Activated T-helper 1 cell treated with Interleukin-2 at 50 U/mL for 16 hours (primary cell): ENCODE measurements at places on chromosomes 6 and 20.

DNA sequence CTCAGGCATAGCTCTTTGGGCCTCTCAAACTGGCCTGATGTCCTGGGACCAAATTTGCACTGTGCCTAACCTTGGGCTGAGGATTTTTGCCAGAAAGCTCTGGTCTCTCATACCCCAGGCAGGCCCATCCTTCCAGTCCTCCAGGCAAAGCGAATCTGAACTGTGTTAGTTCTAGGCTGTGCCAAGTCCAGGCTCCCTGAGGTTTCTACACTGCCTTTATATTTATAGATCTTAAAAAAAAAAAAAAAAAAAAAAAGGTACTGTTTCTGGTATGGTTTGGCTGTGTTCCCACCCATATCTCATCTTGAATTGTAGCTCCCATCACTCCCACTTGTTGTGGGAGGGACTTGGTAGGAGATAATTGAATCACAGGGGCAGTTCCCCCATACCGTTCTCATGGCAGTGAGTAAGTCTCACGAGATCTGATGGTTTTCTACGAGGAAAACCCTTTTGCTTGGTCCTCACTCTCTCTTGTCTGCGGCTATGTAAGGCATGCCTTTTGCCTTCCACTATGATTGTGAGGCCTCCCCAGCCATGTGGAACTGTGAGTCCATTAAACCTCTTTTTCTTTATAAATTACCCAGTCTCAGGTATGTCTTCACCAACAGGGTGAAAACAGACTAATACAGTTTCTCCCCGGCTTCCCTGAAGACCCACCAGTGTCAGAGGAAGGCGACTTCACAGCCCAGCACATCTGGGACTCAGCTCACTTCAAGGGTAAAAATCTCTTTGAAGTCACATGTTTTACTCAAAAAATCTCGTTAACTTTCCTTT, 39.0 kb upstream of the TBXT start:
- no peak for DNase-seq

- no peak for DNase-seq
Observed at GRCh38 chr6:4801491-4802110, 25.4 kb downstream of the CDYL start.

DNA sequence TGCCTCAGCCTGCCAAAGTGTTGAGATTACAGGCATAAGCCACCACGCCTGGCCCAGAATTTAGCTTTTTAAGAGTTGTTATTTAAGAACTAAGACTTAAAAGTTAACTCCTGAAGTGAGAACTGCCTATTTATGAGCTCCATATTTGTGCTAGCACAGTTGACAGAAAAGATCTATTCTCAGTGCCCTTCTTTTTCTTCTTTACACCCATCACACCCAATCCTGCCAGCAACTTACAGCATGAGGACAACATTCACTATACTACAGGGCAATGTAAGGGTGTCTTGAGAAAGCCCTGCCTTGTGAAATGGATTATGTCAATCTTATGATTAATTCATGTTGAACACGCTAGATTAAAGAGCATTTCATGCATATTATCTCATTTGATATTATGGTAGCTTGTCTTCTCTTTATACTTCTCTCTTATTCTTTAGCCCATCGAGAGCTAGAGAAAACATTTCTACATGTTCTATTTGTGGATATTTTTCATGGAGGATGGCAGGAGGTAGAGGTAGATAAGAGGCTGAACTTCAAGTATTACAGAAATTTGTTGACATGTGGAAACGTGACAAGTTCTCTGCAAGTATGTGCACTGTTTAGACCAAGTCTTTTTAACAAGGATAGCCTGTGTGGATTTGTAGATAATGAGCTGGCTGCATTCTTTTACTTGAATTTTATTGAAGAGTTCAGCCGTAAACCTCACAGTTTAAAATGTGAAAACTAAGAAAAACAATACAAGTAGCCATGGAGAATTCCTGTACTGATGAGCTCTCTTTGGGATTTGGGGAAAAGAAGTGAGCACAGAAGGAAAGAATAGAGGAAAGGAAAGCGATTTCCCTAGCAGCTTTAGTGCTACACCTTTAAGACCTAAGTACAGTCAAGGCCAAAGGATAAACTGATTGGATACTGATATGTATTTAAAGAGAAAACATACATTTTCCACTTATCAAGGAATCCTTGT, 212.2 kb downstream of the ARHGAP18 start:
- no peak for DNase-seq

DNA sequence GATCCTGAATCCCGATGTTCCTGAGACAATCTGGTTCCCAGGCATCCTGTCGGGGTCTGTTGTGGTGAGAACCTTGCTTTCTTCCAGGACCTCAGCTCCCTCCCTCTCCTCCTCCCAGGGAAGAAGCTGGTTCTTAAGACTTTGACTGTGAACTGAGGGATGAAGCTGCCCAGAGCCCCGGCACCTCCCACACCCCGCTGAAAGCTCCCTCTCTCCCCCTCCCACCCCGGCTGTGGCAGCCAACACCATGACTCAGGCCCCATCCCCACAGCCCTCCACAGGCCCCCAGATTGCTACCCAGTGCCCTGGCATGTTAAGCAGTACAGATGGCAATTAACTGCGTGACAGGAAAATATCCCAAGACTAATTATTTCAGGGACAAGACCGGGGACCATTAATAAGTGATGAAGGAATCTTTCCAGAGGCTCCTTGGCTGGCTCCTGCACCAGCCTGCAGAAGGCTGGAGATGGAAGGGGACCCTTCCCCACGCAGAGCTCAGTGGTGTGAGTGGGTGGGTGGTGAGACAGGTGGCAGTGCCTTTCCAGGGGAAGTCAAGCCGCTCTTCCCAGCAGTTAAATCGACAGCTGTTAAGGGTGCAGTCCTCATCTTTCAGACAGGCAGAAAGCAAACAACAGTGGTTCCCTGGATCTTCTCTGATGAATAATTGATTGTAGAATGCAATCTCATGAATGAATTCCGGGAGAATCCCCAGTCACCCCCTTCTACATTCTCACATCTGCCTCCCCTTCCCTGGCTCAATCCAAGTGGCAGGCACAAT, 237.9 kb downstream of the LRFN2 start:
- no peak for DNase-seq

- no peak for DNase-seq
Observed at GRCh38 chr6:84278321-84278998, 51.0 kb upstream of the CEP162 start.

DNA sequence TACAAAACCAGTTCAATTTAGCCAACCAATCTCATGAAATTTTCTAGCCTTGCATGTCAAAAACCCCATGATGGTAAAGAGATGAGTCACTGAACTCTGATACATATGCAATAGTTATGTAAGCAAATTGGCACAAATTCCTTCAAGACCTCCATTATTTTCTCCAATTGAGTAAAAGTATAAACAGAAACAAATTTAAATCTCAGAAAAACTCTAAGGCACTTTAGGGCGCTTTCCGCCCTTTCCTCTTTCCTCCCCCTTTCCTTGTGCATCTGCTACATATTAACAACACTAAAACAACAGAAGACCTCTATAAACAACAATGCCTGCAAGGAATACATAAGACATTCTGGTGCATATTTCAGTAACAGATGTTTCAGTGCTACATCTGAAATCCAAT, 48.5 kb downstream of the KIF13A start:
- no peak for DNase-seq

- peak; percentile 39 for DNase-seq
Observed at GRCh38 chr6:118725944-118726343, 74.6 kb upstream of the CEP85L start.

DNA sequence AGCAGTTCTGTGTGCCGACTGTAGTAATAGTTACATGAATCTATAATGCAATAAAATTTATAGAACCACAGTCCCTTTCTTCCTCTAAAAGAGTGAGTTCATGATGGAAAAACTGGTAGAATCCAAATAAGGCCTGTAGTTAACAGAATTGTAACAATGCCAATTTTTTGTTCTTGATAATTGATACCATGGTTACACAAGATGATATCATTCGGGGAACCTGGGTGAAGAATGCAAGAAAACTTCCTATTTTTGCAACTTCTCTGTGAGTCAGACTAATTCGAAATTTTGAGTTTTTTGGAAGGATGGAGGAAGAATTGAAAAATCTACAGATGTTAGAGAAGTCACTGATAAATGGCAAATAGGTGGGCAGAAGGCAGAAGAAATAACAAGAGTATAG, 381.8 kb downstream of the CDKAL1 start:
- no peak for DNase-seq

- DNase-seq, result no peak
Observed at GRCh38 chr6:170208651-170209353, 82.1 kb downstream of the DLL1 start.

DNA sequence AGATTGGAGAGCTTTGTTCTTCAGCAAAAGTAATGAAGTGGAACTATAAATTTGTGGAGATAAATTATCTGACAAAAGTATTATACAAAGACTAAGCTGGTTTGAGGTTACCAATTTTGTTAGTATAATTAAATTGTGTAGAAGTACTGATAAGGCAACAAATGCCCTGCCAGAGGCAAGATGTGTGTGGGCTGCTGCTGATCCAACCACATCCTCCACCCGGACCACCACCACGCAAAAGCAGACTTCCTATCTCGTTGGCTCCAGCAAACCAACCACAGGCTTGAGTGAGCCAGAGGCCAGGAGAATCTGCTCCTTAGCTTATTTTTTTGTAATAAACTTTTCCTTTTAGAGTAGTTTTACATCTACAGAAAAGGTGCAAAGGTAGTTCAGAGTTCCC, 1.1 kb upstream of the MYLK4 start:
- no peak for DNase-seq

- no peak for DNase-seq
Observed at GRCh38 chr20:62570403-62570802, 71.9 kb upstream of the SLCO4A1 start.

- DNase-seq, result no peak
Observed at GRCh38 chr6:88262332-88262731, 96.2 kb upstream of the CNR1 start.

- no peak for DNase-seq
Observed at GRCh38 chr20:5031206-5031557, 29.9 kb upstream of the SLC23A2 start.

DNA sequence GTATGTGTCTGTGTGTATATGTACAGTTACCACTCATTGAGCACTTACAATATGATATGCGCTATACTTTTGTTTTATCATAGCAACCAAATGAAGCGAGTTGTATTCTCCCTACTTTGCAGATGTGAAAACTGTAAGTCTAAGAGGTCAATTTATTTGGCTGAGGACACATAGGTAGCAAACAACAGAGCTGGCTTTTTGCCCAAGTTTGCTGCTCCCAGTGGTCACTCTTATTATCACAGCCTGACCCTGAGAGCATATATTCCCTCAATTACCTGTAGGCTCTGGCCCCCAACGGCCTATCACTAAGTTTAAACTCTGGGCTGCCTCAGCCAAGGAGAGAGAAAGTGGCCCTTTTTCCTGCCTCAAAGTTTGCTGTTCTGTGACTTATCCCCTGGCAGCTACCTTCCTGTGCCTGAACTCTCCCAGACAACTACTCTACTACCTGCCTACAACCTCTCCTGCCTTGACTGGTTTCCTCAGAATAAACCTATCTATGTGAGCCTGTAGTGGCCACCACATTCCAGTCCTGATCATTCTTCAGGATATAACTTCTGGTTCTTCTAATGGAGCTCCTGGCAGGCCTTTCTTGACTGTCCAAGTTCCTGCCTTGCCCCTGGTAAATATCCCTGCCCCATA, 221.8 kb downstream of the FRK start:
- DNase-seq, result no peak

GRCh38 chr20:56629464-56630085, 469 bp downstream of the TFAP2C start:
- no peak for DNase-seq

DNA sequence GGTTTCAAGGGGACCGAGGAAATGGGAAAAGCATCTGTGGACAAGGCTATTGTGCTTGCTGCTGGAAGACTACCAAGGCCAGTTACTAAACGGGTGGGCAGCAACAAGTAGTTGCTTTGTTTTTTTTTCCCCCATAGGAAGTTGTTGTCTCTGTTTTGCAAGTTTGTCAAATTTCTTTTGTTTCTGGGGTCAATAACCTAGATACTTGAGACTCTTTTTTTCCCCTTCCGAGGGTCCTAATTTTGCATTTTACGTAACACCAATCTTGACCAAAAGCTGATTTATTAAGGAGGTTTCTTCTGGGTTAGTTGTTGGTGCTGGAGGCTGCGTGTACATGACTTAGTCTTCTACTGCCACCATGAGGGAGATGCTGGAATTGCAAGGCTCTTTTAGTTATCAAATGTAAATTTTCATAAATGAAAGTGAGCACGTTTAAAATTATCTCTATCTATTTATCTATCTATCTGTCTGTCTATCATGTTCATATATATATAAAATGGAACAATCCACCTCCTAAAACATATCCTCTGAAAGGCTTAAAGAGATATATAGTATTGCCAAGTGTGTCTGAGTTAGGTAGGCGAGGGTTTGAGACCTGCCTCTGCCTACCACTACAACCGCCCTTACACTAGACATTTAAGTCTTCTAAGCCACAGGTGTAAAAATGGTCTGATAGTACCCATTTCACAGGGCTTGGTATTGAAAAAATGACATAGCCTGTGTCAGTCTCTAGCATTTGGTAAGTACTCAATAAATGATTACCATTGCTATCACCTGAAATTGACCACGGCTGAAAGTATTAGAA, 60.2 kb downstream of the GCLC start:
- peak; percentile 29 for DNase-seq

DNA sequence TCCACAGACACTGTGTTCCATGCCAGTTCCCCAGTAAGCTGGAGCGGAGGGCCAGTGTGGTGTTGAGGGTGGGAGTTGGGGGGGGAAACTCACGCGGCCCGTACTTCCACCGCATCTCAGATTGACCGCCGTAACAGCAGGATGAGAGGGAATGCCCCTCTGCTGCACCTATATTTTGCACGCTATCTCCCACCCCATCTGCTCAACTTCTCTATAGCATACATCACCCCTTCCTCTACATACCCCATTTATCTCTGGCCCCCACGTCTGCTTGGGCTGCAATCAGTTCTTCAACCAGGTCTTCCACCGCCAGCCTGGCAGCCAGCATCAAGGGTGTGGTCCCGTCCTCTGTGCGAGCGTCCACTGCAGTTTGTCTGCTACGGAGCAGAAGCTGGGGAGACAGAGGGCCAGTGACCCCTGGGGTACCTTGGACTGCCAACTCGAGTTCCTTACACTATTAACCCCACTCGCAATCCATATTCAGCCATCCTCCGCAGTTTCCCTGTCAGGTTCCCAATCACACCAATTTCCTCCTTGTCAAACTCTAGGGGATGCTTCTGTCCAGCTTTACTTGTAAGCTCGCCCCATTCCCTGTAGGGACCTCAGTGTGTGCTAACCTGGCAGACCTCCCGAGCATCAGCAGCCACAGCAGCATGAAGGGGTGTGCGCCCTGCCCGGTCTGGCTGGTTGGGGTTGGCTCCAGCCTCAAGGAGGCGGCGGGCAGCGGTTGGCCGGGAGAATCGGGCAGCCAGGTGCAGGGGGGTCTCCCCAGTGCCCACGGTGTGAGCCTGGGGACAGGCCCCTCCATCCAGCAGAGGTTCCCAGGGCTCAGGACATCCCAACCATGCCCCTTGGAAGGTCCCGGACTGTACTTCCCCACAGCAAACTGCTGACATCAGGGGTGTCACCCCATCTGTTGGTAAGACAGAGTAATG, 4.5 kb upstream of the GPSM3 start:
- DNase-seq, result no peak

- DNase-seq, result no peak
Observed at GRCh38 chr20:9109566-9109965, 40.7 kb downstream of the PLCB4 start.

GRCh38 chr6:141700819-141701218, 431.9 kb upstream of the GJE1 start:
- no peak for DNase-seq
